HTR-8/SVneo (cell line): ENCODE measurements at places on chromosomes 6 and 20.

GRCh38 chr6:125562156-125562555 lies 187.3 kb upstream of the HEY2 start:
- DNase-seq, result no peak

DNA sequence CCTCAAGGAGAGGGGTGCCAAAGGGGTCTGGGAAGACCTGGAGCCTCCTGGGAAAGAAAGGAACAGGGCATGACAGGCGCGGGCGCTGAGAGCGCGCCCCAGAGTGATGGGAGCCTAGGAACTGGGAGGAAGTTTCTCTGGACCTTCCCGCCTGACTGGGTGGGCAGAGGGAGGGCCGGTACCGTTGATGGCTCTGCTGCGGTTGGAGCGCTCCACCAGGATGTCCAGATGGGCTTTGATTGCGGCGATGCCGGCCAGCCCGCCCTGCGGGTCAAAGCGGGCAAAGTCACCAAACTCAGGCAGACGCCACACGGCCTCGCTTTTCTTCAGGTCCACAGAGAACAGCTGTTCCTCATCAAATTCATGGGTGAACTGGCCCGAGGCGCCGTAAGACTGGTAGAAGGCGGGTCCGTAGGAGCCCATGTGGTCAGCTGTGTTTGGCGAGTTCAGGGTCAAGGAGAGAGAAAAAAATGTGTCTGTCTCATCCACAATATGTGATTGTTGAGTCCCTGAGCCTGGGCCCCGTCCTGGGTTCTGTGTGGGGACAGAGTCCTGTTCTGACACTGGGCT lies 1.5 kb downstream of the HLA-DOA start:
- DNase-seq, result no peak

GRCh38 chr20:59334651-59335300 lies 34.4 kb downstream of the EDN3 start:
- DNase-seq, result no peak

- peak; percentile 57 for DNase-seq
Observed at GRCh38 chr6:143941852-143942627, 66.0 kb downstream of the PLAGL1 start.

DNA sequence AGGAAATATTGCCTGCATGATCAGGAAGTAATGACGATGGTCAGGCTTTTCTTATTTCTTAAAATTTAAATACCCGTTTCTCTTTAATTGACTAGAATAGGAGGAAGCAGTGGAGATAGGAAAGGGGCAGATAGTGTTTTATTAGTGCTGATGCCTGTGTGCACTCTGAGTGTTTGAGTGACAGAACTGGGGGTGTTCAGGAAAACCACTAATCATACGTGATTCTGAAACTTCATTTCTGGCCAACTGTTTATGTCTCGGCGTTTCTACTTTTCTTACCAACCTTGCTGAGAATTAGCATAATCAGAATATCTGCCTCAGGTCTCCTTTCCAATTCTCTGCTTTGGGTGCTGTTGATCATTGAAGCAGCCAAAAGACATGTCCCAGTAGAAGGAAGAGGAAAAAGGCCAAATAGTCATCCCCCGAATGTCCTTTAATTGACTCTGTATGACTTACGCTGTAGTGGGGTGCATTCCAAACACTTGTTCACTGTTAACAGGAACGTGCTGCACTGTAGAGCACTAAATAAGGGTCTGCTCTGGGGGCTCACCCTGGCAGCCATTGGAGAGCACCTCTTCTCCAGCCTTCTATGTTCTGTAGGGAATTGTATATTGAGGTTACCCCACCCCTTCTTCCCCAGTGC lies 152.9 kb downstream of the JARID2 start:
- no peak for DNase-seq

DNA sequence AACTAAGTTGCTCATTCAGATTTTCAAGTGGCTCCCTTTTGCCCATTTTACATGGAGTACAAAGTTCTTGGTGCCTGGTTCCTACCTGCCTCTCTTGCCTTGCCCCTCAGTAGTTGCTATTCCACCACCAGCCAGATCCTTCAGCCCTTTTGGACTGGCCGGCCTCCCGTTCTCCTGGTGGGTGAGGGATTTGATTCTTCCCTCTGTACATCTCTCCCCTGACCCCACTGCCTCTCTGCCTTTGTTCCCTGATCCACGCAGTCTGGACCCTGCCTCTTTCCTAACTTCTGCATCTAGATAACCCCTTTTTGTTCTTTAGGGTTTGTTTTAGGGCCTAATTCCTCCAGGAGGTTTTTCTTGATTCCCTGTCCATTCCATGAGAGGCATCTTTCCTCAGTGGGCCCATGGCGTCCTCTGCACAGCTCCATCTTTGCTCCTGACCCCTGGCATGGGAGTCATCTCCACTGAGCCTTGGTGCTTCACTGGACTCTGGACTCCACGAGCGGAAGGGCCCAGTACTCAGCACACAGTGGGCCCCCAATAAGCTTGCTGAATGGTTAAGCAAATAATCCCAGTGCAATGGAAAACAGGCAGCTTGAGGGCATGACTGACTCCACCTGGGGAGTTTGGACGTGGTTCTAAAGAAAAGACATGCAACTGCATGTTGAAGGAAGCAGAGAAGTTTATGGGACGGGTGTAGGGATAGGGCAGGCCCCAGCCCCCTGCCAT lies 309.3 kb upstream of the SUPT3H start:
- DNase-seq, result no peak

- no peak for DNase-seq
Observed at GRCh38 chr20:50197463-50198179, 7.0 kb downstream of the CEBPB start.

DNA sequence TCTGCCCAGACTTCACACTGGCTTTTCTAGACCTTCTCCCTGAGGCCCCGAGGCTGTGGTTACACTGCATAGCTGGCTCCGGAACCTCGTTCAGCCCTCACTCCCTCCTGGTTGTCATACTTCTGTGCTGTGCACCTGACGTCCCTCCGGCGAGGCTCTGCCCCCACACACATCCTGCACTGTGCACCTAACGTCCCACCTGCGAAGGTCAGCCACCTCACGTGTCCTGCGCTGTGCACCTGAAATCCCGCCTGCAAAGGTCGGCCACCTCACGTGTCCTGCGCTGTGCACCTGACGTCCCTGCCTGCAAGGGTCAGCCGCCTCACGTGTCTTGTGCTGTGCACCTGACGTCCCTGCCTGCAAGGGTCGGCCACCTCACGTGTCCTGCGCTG lies 111.0 kb upstream of the FRMD1 start:
- no peak for DNase-seq

GRCh38 chr20:9807136-9807535 lies 31.7 kb downstream of the PAK5 start:
- no peak for DNase-seq

- DNase-seq, result no peak
Observed at GRCh38 chr6:17493286-17493685, 99.9 kb downstream of the CAP2 start.

- DNase-seq, result no peak
Observed at GRCh38 chr6:163349696-163350095, 64.8 kb upstream of the QKI start.

- DNase-seq, result no peak
Observed at GRCh38 chr20:38770970-38771369, 22.7 kb downstream of the ACTR5 start.

- no peak for DNase-seq
Observed at GRCh38 chr6:75608956-75609533, 7.4 kb downstream of the SENP6 start.

DNA sequence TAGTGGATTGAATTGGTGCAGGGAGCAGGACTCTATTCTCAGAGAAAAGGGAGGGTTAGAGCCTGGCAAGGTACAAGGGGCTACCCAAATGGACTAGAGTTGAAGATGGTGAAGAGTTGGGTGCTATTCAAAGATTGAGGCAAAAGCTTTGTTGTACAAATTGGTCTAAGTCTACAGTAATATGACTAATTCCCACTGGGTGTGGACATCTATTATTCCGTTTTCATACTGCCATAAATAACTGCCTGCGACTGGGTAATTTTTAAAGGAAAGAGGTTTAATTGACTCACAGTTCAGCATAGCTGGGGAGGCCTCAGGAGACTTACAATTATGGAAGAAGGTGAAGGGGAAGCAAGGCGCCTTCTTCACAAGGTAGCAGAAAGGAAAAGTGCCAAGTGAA lies 266.3 kb downstream of the TPBG start:
- no peak for DNase-seq

DNA sequence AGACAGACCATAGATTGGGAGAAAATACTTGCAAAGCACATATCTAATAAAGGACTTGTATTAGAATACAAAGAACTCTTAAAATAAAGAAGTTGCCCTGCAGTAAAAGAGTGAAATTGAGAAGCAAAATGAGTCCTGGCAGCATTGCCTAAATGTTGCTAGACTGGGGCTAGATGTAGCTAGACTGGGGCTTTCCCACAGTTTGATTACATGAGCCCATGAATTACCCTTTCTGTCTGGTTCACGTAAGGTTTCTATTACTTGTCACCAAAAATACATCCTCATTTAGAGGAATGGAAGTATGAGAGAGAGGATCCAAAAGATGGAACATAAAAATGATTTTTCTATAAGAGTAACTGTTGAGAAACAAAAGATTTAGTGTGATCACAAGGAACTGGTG lies 57.6 kb upstream of the CCDC28A start:
- DNase-seq, result no peak

GRCh38 chr20:9966966-9967365 lies 67.8 kb upstream of the ANKEF1 start:
- DNase-seq, result no peak

DNA sequence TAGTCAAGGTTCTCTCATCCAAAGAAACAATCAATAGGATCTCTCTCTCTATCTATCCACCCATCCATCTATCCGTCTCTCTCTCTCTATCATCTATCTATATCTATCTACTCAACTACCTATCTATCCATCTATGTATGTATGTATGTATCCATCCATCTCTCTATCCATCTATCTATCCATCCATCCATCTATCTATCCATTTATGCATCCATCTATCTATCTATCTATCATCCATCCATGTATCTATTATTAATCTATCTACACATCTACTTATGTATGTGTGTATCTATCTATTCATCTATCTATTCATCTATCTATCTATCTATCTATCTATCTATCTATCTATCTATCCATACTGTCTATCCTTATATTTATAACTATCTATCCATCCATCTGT lies 99.3 kb downstream of the FNDC1 start:
- DNase-seq, result no peak

DNA sequence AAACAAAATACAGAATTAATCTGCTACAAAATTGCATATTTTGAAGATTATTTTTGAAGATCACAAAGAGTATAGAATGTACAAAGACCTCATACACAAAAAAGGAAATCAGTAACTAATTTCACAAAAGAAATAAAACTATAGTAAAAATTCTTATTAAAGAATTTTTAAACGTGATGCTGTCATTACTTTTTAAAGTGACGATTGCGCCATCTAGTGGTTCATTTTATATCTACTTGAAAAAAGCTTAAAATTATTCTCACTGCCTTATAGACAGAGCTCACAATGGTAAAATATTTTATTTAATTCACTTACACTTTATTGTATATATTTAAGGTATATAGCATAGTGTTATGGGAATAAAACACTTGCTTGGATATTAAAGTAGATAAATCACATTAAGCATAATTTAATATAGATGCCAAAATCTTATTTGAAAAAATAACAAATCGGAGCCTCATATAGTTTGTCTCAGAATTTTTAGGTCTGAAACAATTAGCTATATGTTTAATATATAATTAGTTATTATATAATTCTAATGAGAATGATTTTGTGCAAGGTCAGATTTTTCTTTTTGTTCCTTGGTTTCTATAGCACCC lies 128.8 kb downstream of the PHF3 start:
- no peak for DNase-seq

GRCh38 chr6:16998461-16998860 lies 103.4 kb upstream of the STMND1 start:
- no peak for DNase-seq

DNA sequence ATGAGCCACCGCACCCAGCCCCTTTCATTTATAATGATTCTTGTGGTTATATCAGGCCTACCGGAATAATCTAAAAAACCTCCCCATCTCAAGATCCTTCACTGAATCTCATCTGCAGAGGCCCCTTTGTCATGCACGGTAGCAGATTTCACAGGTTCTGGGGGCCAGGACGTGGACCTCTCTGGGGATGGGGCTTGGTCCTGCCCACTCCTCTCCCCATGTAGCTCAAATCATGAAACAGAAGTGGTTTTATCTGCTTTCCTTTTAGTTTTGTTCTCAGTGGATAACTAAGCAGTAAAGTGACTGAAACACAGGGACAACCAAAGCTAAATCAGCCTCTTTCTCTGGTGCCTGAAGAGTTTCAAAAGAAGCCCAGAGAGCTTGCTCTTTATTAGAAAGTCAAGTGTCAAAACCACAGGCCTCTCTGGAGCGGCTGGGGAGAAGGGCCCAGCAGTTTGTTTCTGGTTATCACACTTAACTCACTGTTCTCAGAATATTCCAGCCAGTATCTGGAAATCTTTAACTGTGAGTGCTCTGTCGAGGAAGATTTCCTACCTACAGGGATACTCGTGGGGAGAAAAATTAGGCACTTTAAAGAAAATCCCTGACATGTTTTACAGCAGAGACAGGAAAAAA lies 60.6 kb upstream of the FAM184A start:
- no peak for DNase-seq

- no peak for DNase-seq
Observed at GRCh38 chr6:7658543-7658942, 67.4 kb upstream of the BMP6 start.

- no peak for DNase-seq
Observed at GRCh38 chr6:149181304-149181703, 136.2 kb upstream of the TAB2 start.

DNA sequence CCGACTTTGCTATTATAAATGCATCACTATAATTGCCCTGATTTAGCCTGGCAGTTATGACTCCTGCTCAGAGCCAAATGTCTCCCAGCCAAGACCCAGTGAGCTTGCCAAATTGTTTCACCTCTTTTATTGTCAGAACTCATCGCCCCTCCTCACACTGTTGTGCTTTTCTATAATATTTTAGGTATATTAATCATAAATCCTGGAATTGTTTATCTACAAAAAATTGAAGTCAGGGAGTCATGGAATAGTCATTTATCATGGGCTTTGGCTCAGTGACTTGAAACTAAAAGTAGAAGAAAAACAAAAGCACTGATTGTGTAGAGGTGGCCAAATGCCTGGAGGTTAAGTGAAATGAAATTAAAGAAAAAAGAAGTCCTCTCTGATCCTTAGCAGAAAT lies 85.6 kb downstream of the PFDN4 start:
- no peak for DNase-seq

DNA sequence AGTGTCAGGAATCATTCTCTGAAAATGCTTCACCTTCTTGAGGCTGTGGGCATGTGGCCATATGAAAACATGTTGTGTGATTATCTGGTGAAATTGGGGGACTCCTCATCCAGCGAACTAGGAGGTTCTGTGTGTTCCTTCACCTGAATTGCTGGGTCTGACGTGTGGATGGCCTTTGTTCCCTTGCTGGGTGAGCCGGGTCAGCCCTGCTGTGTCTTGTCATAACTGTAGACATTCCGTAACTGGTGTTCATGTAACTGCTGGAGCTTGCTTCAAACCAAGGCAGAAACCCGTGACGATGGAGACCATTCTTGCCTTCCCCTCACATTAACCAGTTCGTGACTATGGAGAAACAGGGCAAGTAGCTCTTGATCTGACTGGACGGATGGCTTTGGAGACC lies 123.5 kb downstream of the GMPR start:
- no peak for DNase-seq

DNA sequence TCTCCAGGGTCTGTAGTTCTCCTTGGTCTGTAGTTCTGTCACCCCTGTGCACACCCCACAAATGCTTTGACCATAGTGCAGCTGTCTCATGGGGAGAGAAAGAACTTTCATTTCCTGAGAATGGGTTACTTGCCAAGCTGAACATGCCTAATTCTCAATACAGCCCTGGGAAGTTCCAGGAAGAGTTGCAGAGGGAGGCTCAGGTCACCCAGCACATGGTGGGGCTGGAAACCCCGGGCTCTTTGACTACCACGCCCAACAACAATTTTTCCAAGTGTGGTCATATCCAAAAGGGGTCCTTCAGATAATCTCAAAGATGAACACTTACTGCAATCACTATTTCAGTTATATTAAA lies 2.2 kb upstream of the PTPRA start:
- DNase-seq, result no peak
